Breast epithelium (tissue), 4 donors: ENCODE measurements at places on chromosomes 1 and 21.

- DNase-seq: no peak
- no peaks in the 10 kb centered on the region for H3K4me1 ChIP-seq
- no peaks in the 10 kb centered on the region for H3K27me3 ChIP-seq
- no peak overlapping the region for H3K4me3 ChIP-seq
These were observed 90.6 kb downstream of the TLR5 start for GRCh38 chr1:223052462-223052861.

DNA sequence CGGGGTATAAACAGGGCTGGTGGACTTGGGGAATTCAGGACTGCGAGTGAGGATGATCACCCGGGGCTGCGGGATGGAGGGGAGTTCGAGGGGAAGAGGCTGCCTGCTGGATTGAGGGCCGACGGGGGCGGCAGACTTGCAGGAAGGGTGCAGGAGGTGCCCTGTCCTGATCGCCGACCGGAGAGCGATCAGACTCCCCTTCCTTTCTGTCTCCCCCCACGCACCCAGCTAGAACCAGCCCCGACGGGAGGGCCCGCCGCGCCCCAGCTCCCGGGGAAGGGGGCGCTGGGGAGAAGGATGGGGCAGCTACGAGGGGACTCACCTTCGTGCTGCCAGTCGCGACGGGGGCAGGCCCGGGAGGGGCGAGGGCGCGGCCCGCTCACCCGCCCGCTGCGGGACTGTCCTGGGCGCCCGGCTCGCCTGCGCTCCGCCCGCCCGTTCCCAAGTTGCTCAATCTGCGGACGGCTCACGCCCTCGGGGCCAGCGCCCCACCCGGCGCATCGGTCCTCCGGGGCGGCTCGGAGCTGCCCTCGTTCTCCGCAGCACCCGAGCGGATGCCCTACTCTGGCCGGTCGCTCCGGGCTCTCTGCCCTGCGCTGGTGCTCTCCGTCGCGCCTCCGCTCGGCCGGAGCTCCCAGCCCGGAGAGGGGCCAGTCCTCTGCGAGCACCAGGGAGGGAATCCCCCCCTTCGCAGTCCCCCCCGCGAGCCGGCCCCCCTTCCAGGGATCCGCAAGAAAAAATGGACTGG, at the start of gene RSPO1:
RSPO1 (minus strand) TSS at position 649 of the 748 bp plus-strand sequence. CDS start 5,231 bp downstream, outside the sequence.
- peaks cover 67% of the 10 kb centered on the region for H3K27me3 ChIP-seq
- peak within 1 kb of the TSS; percentile 27 for H3K4me3 ChIP-seq
- H3K36me3 ChIP-seq: no peaks in the 10 kb centered on the region
- DNase-seq: no peak
- no peak within 1 kb of the TSS for H3K27ac ChIP-seq
- peaks cover 13% of the 10 kb centered on the region for H3K4me1 ChIP-seq

- no peaks in the 10 kb centered on the region for H3K4me1 ChIP-seq
- no peaks in the 10 kb centered on the region for H3K36me3 ChIP-seq
- no peak overlapping the region for H3K4me3 ChIP-seq
- no peak for DNase-seq
These were observed 148.7 kb downstream of the SETD4 start for GRCh38 chr21:35911412-35912191.

GRCh38 chr1:172940174-172940855, 110.4 kb downstream of the TNFSF18 start:
- H3K27me3 ChIP-seq: no peaks in the 10 kb centered on the region
- H3K36me3 ChIP-seq: no peaks in the 10 kb centered on the region
- no peak for DNase-seq
- no peak overlapping the region for H3K27ac ChIP-seq
- H3K4me3 ChIP-seq: no peak overlapping the region

- no peaks in the 10 kb centered on the region for H3K36me3 ChIP-seq
- H3K27ac ChIP-seq: no peak overlapping the region
- no peaks in the 10 kb centered on the region for H3K27me3 ChIP-seq
- H3K4me1 ChIP-seq: no peaks in the 10 kb centered on the region
These were observed 3.5 kb downstream of the PAPPA2 start for GRCh38 chr1:176466514-176466913.

DNA sequence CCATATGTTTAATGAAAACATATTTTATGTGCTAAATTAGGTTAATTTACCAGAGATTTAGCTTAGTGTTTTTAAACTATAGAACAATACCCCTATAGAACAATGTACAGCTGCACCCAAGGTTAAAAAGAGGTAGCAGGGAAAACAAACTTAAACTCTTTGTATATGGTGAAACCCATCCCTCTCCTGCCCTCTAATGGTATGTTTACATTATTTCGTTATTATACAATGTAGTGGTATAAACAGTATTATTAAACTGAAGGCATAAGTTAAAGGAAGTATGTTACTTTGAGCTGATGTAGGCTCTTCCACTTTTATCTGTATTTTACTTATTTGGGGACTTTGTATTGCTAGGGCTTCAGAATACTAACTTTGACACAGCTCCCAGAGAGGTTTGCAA, 16.7 kb upstream of the ZYG11A start:
- peaks cover 4% of the 10 kb centered on the region for H3K36me3 ChIP-seq
- H3K4me3 ChIP-seq: no peak overlapping the region
- no peaks in the 10 kb centered on the region for H3K4me1 ChIP-seq
- H3K27me3 ChIP-seq: no peaks in the 10 kb centered on the region

DNA sequence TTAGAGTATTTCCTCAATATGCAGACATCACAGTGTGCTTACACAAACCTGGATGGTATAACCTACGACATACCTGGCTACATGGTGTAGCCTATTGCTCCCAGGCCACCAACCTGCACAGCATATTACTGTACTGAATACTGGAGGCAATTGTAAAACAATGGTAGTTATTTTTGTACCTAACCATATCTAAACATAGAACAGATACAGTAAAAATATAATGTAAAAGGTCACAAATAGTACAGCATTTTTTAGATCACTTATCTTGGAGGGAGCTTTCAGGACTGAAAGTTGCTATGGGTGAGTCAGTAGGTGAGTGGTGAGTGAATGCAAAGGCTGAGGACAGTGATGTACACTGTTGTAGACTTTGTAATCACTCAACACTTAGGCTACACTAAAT, 492.3 kb downstream of the MRPL39 start:
- H3K4me3 ChIP-seq: no peak overlapping the region
- no peak for DNase-seq
- no peak overlapping the region for H3K27ac ChIP-seq
- H3K27me3 ChIP-seq: no peaks in the 10 kb centered on the region

DNA sequence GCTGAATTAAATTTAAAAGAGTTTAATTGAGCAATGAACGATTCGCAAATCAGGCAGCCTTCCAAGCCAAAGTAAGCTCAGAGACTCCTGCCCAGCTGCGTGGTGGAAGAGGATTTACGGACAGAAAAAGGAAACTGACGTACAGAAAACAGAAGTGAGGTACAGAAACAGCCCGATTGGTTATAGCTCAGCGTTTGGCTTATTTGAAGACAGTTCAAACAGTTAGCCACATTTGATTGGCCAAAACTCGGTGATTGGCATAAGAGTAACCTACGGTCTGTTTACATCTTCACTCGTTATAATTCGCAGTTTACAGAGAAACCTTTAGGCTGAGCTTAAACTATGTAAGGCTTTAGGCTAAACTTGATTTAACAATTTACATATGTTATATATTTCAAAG, 46.9 kb downstream of the CR1L start:
- no peaks in the 10 kb centered on the region for H3K4me1 ChIP-seq
- no peak for DNase-seq
- no peak overlapping the region for H3K4me3 ChIP-seq
- H3K27ac ChIP-seq: no peak overlapping the region
- no peaks in the 10 kb centered on the region for H3K36me3 ChIP-seq

GRCh38 chr21:45413922-45414321, 9.0 kb downstream of the COL18A1 start:
- no peak overlapping the region for H3K4me3 ChIP-seq
- no peak for DNase-seq
- H3K36me3 ChIP-seq: no peaks in the 10 kb centered on the region
- no peaks in the 10 kb centered on the region for H3K27me3 ChIP-seq
- H3K27ac ChIP-seq: no peak overlapping the region
